ENCODE measurements at places on chromosomes 2 and 18.

- no peak for DNase-seq
Measured at GRCh38 chr2:39483534-39483933, 46.4 kb upstream of the MAP4K3 start.

DNA sequence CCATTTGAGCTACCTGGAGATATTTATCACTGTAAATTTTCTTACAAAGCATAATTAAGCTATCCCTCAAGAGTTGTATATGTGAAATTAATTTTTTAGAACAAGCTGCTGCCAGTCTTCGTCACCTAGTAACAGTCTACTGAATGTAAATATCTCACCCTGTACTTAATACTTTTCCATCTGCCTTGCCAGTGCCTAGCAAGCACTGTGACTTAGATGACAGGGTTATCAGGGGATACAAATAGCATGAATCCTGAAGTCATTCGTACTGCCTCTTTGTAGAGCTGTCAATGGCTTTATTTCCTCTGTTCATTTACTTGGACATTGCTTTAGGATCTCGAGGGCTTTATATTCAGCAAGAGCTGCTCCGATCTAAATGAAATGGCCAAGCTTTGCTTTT lies 763.6 kb downstream of the ADCYAP1 start:
- no peak for DNase-seq

DNA sequence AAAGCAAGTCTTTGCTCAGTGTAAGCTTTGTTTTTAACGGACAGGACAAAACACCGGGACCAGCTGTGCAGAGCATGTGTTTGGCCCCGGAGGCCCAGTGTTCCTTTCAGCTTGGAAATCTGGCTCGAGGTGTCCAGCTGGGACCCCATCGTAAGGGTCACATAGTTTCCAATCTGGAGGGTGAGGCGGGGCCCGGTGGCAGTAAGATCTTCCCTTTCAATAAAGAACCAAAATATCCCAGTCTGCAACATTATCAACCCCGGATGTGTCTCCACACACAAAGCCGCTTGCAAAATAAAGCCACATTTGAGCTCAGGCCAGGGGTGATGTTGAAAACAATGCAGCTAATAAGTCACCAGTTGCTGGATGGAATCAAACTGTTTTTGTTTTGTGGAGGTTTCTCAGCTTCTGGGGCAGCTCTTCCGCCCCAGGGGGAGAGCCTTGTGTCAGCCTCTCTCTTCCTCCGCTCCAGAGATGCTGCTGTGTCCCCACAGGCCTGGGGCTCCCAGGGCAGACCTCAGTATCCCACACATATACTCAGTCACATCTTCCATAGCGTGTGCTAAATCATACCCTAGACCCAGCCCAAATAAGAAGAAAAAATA lies 138.6 kb upstream of the GLI2 start:
- no peak for DNase-seq

GRCh38 chr2:30235008-30235655 lies 3.8 kb downstream of the LBH start:
- no peak for DNase-seq

DNA sequence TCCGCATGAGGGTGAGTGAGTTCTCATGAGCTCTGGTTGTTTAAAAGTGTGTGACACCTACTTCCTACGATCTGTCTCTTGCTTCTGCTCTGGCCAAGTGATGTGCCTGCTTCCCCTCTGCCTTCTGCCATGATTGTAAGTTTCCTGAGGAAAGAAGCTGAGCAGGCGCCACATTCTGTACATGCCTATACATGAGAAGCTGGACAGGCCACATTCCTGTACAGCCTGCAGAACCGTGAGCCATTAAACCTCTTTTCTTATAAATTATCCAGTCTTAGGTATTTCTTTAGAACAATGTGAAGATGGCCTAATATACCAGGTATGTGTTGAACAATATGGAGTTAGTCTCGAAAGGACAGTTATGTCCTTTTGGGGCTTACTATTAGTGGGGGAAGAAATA lies 281.0 kb downstream of the ALK start:
- DNase-seq: no peak

- no peak for DNase-seq
Measured at GRCh38 chr2:96699021-96699420, 40.8 kb downstream of the LMAN2L start.

DNA sequence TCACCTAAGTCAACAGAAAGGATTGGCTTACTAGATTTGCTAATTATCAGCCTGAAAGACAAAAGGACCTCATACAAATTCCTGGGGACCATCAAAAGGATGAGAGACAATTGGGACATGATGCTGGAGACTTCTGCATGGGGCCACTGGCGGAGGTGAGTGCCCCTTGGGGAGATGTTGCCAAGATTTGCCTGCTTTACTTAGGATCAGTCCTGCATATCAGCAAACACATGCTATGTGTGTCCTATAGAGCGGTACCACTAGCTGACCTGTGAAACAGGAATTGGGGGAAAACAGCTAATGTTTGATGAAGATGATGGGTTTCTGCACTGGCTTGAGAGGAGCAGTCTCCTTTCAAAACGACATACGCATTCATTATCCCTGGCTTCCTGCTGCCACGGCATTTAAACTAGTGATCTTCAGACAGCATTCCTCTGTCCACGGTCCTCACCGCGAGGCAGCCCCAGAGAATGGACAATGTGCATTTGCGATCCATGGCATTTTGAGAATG lies 104.2 kb downstream of the TGIF1 start:
- DNase-seq: no peak

DNA sequence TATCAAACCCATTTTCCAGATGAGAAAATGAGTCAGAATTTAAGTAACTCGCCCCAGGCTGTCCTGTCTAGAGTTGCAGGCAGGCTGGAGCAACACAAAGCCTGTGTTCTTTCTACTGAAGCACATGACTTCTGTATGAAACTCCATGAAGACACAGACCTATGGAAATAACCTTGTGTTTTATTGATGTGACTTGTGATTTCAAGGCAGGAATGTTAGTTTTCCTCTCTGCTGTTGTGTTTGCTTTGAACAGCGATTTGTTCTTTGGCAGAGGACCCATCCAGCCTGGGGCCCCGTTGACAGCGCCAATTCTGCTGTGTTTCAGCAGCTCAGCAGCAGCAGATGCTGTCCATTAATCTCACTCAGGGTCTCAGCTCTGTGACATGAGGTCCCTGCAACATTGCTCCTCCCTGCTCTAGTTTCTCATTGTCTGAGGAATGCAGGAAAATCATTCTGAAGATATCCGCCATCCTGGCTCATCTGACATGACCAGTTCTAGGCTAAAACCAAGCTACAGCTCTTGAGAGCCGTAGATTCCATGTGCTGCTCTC lies 344.3 kb upstream of the RAB12 start:
- DNase-seq: no peak

DNA sequence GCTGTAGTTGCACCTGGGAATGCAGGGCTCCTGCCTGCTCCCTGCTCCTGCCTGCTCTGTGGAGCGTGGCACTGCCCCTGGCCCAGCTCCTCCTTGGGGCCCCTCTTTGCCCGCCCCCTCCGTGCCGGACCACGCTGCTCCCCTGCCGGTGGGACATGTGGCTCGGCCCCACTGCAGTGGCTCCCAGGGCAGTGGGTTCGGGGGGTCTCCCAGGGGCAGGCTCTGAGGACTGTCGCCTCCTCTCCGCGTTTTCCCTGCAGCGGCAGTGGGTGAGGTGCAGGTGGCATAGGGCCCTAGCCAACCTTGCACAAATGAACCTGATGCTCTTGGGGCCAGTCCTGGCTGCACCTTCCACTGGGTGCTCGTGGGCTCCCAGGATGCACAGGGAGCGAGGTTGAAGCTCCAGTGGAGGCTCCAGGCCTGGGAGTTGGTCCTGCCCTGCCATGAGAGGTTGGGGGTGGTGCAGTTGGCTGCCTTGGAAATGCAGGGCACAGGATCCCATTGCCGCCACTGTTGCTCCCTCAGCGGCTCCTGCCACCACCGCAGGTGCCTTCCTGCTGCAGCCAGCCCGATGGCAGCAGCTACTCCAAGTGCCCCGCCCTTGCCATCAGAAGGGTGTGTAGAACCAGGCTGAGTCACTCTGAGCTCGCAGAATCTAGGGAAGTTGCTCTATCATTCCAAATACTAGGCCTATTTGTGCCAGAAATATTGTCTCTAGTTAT lies 313.1 kb upstream of the SYT4 start:
- DNase-seq: no peak

DNA sequence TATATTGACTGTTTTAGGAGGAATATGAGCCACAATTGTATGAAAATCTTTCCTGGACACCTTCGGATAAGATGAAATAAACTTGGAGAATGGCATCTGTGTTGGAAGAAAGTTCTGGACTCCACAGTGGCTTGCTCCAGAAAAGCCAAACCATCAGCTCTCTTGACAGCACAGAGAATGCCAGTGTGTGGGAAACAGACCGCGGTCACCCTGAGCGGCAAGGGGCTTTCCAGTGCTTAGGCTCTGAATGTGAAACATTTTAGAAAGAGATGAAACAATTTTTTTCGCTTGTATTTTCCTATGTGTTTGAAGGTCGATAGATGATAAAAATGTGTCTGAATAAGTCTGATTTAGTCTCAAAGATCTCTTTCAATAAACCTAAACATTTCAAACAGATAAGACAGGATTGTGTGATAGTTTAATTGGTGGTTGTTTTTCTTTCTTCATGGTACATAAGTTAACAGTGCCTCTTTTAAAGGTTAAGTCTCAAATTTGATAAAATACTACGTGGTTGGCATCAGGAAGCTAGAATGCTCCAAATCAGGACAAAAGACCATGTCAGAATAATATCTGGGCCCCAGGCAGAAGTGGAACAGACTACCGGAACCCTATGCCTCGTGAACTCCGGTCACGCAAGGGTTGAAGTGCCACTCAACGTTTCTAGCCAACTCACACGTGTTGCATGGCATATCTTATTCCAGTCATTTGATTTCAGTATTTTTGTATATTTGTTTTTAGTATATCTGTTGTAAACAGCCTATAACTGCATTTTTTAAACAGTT lies 28.9 kb downstream of the PTGR3 start:
- DNase-seq: no peak

GRCh38 chr18:23043803-23044376 lies 91.4 kb upstream of the CABLES1 start:
- no peak for DNase-seq

DNA sequence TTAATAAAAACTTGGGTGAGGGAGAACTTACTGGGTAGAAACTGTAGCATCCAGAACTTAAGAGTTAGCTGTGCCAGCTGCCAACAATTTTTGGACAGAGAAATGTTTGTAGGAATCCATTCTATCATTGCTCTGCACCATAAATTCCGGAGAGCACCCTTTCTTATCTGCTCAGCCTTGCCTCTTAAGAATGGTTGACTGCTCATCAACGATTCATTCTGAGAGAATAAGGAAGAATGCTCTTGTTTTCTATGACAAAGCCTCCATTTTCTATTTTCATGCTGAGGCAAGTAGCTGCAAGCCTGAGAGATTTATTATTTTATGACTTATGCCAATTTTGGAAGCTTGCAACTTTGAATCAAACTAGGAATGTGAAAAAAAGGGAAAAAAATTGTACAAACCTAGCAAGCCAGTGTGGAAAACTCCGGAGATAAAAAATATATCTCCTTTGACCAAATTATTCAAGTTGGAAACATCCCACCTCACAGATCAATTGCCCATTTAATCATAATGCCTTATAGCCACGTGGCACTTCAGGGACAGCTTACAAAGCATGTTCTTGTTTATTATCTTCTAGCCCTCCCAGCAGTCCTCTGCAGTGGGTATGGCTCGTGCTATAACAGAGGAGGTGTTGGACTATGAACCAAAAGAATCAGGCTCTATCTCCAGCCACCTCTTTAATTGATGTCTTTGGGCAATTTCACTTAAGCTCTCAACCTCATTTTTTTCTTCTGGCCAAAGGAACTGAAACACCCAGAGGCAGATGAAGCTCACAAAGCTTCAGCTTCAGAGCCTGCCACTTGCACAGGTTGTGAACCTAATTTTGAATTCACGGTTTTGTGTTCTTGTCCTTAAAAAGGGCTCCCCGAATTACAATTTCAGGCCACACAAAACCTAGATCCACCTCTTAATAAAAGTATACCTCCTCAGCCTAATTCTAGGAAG lies 40.9 kb upstream of the ATL2 start:
- no peak for DNase-seq

- DNase-seq: no peak
Measured at GRCh38 chr18:22710673-22711191, 222.4 kb upstream of the RBBP8 start.

DNA sequence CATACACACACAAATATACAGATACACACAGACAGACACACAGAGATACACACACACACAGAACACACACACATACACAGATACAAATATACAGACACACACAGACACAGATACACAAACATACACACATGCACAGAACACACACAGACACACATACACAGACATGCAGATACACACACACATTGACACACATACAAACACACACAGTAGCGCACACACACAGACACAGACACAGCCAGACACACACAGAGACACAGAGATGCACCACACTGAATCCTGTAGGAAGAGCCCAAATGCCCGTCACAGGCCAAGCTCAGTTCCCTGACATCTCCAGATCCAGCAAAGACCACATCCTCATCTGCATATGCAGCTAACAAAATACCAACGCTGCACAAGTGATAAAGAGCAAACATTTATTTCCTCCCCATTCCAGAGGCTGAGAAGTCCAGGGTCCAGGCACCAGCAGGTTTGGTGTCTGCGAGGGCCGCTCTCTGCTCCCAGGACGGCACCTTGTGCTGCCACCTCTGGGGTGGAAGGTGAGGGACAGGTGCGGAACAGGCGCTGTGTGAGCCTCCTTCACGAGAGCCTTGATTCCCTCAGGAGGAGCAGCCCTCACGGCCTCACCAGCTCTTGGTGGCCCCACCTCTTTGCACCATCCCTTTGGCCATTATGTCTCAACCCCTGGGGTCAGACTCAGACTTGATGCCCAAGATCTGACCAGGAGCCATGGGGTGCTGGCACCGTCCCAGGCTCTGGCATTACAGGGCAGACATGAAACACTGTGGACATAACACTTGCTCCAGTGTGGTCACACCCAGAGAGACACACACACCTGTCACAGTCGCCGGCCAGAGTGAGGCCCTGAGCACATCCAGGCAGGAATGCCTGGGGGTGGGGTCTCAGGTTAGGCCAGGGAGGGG lies 108.7 kb downstream of the NDUFA10 start:
- DNase-seq: no peak

DNA sequence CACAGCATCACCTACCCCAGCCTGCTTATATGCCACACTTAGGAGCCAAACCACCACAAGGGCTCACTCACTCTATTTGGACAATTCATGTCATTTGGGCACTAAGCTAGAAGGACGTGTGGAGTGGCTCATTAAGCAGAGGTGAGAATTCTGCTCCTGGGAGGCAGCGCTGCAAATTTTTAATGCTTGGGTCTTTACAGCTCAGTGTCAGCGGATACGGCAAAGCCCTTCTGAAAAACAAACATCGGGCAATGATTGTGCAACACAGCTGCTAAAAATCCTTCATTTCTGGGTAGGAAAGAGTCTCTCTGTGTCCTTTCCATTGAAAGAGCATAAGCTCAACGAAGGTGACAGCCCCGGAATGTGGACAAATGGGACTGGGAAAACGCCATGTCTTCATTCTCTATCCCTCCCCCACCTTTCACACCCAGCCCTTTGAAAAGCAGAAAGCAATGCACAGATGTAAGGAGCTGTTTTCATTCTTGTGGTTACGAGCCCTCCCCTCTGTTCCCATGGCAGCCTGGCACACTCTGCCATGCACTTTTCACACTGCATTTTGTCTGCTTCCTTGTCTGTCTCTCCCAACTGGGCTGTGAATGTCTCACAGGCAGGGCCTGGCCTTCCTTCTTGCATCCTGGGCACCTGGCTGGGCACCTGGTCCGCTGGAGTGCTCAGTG lies 16.0 kb downstream of the TMEM177 start:
- no peak for DNase-seq

- no peak for DNase-seq
Measured at GRCh38 chr2:220071696-220072095, 444.3 kb downstream of the SLC4A3 start.
